ENCODE measurements at places on chromosomes 1 and 21. TPM values are rescaled to one million over a fixed set of nuclear protein-coding genes. Genes with fewer than 3 reads are reported as not detected.

DNA sequence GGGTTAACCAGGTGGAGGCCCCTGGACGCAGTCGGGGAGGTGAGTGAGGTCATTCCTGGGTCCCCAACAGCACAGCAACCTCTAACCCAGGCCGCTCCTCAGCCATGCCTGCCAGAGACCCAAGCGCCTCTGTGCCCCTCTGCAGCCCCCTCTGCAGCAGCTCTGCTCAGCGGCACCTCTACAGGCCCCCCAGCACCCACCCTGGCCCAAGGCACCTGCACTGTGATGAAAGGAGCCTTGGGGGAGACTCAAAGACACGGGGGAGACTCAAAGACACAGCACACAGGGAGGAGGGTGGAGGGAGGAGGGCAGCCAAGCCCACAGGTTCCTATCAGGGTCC, 19.5 kb downstream of the WDR4 start:
- no peak for DNase-seq

Gene CYP4A11
- total RNA-seq, result not detected

GRCh38 chr1:179599623-179600249, 8.1 kb downstream of the TDRD5 start:
- no peak for DNase-seq

DNA sequence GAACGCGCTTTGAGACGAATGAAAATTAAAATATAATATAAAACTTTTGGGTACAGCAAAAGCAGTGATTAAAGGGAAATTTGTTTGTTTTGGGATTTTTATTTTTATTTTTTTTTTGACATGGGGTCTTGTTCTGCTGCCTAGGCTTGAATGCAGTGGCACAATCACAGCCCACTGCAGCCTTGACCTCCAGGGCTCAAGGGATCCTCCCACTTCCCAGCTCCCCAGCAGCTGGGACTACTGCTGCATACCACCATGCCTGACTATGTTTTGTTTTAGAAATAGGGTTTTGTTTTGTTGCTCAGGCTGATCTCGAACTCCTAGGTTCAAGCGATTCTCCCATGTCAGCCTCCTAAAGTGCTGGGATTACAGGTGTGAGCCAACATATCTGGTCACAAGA, 30.3 kb downstream of the USP24 start:
- no peak for DNase-seq

Gene PTPRC
- 333 TPM for total RNA-seq

GRCh38 chr1:28428012-28428411, 58.5 kb downstream of the PHACTR4 start:
- no peak for DNase-seq

Gene A3GALT2
- total RNA-seq, result not detected

GRCh38 chr1:38740487-38740886, 119.1 kb downstream of the RRAGC start:
- no peak for DNase-seq

Gene ASTN1
- total RNA-seq, result not detected

DNA sequence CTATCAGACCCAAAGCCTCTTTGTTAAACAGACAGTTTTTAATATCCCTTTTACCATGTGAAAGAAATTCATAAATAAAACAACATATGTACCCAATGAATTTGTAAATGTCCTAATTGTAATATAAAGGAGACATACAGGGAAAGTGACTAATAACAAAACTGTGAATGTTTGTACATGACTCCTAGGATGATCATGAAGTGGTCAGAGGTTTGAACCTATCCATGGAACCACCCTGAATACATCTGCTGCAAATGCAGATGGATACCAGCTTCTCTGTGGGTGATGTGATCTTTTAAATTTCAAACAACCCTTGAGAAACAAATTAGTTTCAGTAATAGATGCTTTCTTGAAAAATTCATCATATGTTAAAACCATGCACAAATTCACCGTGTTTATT, 16.7 kb upstream of the ACBD3 start:
- no peak for DNase-seq

All from activated T-helper 2 cell treated with anti-CD3 and anti-CD28 coated beads, Interferon-gamma antibody, Interleukin-2, Interleukin-4, amounts not matched to agents 10 μg/mL and 5 μg/mL and 100 μg/mL, durations not matched to agents 14 hours and 24 hours and 36 hours (primary cell).